Mammary epithelial cell (primary cell): ENCODE measurements at places on chromosomes 2 and 18. TPM values are rescaled to one million over a fixed set of nuclear protein-coding genes. Genes with fewer than 3 reads are reported as not detected.

Gene KCNG3
- 0.17 TPM for total RNA-seq

Gene HOXD13
- total RNA-seq = not detected in 2 replicates

Gene NMUR1
- total RNA-seq = not detected

Gene MC5R
- total RNA-seq = not detected in 2 replicates

Gene IL1A
- total RNA-seq = 184 and 269 TPM in 2 replicates

Gene PLB1
- total RNA-seq = 4.2 TPM

Gene GBX2
- 0.29 and 0.38 TPM in 2 replicates for total RNA-seq

Gene RANBP2
- 89.9 TPM for total RNA-seq

Gene ACP1
- total RNA-seq = 108 and 134 TPM in 2 replicates

Gene ADAM23
- total RNA-seq = 18.3 and 30.1 TPM in 2 replicates

Gene WDCP
- 5.3 and 10.1 TPM in 2 replicates for total RNA-seq

Gene DNAH7
- 0.56 TPM in 1 of 2 replicates, not detected in the other for total RNA-seq

Gene GATA6
- 3.6 and 5.6 TPM in 2 replicates for total RNA-seq

Gene PUM2
- 50.7 TPM for total RNA-seq

Gene UGT1A7
- total RNA-seq = 0.83 TPM

Gene LTBP1
- total RNA-seq = 80.2 TPM

Gene FBXO11
- total RNA-seq = 59.5 and 65.5 TPM in 2 replicates

Gene KLHL41
- total RNA-seq = 0.16 and 0.35 TPM in 2 replicates

Gene TMEM182
- 7.4 and 8.8 TPM in 2 replicates for total RNA-seq

Gene CRYGA
- not detected in 2 replicates for total RNA-seq

Gene KATNAL2
- total RNA-seq = 0.33 TPM

Gene POTEJ
- not detected for total RNA-seq

Gene ALPP
- not detected in 2 replicates for total RNA-seq

Gene SNED1
- total RNA-seq = 0.43 and 0.64 TPM in 2 replicates

Gene C1QL2
- not detected for total RNA-seq

Gene CD226
- total RNA-seq = 0.67 TPM

Gene POTEC
- not detected in 2 replicates for total RNA-seq

Gene SERPINB10
- total RNA-seq = not detected in 2 replicates

Gene NOSTRIN
- not detected for total RNA-seq

Gene ANAPC1
- 65.3 and 70.0 TPM in 2 replicates for total RNA-seq

Gene SERPINB7
- 42.6 and 55.6 TPM in 2 replicates for total RNA-seq

Gene MERTK
- total RNA-seq = 0.19 and 0.48 TPM in 2 replicates

Gene SULT1C4
- not detected for total RNA-seq

Gene CHST10
- total RNA-seq = 9.3 TPM

Gene CD28
- total RNA-seq = not detected

Gene MSH2
- 14.7 TPM for total RNA-seq
